ENCODE measurements at places on chromosomes 7 and 10. TPM values are rescaled to one million over a fixed set of nuclear protein-coding genes. Genes with fewer than 3 reads are reported as not detected.

DNA sequence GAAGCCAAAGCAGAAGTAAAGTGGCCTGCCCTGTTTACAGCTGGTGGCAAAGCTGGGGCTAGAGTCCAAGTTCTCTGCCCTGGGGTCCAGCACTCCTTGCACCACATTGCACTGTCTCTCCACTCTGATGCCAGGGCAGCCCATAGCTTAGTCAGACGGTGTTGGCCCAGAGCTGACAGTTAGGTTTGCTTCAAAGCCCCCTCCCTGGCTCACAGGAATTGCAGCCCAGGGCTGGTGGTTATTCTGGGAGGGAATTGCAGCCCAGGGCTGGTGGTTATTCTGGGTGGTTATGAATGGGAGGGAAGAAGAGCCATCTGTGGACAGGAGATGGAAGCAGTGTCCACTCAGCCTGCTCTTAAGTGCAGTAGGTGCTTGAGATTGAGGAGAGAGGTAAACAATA is 88.9 kb downstream of the SCRN1 start:
- no peak for DNase-seq

EEPD1 gene
- 12.4 TPM for total RNA-seq

SYT15 gene
- total RNA-seq: not detected

GRCh38 chr7:107691716-107692115 is 31.1 kb downstream of the SLC26A4 start:
- DNase-seq: no peak

DNA sequence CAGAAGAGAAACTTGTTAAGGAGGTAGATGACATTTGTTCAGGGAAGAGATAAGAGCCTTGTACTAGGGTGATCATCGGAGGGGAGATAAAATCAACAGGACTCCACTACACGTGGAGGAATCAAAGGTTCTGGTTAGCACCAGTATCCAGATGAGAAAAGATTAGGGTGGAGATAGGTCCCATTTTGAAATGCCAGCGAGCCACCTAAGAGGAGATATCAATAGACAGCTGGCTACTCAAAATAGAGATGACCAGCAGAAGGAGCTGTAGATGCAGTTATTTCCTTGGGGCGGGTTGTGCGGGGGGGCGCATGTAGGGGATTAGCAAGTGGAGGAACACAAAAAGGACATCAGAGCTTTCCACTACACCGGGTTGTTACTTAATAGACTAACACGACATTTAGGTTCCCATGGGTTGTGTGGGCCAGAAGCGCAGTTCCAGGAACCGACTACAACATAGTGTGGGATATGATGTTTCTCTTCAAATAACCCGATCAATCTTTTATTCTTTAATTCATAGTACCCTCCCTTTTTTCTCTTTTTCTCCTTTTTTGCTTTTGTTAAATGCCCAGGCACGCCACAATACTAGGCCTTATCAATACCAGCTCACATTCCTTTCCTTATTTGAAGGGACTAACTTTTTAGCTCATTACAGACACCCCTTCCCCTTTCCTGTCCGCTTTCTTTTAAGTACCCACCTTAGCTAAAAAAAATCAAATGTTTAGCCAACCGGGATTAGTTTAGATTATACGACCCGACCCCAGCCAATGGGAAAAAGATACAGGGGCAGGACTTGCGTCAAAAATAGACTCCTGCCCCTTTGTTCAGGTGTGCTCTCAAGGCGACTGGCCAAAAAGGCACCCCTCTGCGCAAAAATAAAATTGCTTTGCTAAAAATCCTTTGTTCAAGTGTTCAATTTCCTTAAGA is 2.0 kb upstream of the KIF11 start:
- DNase-seq: peak; percentile 72

DNA sequence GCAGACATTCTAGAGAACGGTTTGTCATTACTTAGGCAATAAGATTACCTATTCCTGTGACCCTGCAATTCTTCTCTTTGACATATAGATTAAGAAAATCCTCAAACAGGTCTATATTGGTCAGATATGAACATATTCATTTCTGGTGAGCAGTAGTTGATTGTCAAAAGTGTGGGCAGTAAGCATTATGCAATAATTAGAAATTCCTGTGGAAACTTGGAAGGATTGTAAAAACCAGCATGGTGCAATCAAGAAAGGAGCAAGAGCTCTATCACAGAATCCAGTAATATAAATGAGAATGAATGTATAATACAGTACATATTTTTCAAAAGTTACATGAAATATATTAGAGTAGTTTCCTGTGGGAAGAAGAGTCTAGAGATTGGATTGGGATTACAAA is 406.5 kb downstream of the SUGCT start:
- no peak for DNase-seq

- no peak for DNase-seq
Measured at GRCh38 chr10:114087655-114088054, 44.0 kb downstream of the ADRB1 start.

DNA sequence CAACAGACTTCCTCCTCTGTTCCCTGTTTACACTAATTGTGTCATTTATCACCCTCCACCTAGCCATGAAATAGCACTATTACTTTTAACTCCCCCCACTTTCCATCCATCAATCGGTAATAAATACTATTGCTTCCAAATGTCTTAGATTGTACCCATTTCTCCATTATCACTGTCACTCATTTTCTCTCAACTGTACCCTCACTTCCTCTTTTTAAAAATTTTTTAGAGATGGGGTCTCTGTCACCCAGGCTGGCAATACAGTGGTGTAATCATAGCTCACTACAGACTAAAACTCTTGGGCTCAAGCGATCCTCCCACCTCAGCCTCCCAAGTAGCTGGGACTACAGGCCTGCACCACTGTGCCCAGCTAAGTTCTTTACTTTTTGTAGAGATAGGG is 123.5 kb upstream of the EGR2 start:
- DNase-seq: no peak

DNA sequence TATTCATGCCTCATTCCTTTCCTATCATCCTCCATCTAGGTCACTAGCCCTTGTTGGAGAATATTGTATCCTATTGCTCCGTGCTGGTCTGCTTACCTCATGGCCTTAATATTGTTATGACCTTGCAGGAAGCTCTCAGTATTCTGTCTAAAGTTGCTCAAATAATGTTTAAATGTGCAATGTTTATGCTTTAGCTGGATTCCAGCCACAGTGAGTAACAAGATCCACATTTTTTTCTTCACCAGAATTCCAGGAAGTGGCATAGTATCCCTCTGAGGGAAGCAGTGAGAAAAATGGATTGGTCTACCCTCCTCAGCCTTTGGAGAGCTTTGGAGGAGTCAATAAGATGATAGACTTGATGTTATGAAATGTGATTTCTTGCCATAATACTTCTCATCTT is 402.6 kb downstream of the NRG3 start:
- no peak for DNase-seq

FAM25C gene
- total RNA-seq: not detected

R3HCC1L gene
- 15.8 TPM for total RNA-seq
